HL-60 (cell line): ENCODE measurements at places on chromosomes 13 and 19.

- DNase-seq: peak; percentile 0
These were observed 55.6 kb downstream of the SPACA7 start for GRCh38 chr13:112431734-112432133.

GRCh38 chr19:28021259-28022185 lies 1191.4 kb downstream of the UQCRFS1 start:
- DNase-seq: no peak

DNA sequence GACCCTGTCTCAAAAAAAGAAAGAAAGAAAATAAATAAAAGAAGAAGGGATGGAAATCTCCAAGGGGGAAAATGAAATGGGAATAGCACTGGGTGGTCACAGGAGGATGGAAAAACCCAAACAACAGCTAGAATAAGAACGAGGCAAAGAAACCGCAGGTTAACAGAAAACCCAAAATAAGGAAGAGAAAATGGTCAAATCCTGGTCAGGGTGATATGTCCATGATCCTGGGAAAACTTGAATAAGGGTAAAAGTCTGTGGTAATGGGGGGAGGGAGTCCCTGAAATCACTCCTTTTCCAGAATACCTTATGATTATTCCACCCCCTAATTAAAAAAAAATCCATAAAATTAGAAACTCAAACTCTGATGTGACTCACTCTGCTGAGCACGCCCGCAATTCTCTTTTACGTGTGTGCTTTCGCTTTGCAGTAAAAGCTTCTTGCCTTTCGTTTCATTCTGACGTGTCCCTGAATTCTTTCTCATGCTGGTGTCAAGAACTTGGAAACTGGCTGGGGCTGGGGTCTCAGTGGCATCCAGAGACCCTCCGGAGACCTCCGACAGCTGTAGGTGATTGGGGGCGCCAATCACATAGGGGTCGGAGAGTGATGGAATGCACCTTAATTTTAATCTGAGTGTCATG lies 4.3 kb upstream of the NAXD start:
- DNase-seq: no peak

DNA sequence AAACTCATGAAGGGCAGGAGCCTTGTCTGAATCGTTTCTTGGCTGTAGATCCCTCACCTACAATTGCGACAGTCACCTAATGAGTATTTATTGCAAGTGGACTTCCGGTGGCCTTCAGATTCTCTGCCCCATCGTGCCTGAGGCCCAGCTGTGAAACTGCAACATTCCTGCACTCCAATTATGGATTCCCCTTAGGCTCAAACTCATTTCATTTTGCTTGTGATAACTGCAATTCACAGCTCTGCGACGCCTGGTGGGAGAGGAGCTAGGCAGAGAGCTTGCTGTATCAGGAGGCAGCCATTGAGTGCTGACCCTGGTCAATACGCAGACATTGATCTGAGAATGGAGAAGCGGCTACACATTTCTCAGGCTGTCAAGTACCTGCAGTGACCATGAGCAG lies 59.0 kb downstream of the CCDC70 start:
- DNase-seq: no peak

DNA sequence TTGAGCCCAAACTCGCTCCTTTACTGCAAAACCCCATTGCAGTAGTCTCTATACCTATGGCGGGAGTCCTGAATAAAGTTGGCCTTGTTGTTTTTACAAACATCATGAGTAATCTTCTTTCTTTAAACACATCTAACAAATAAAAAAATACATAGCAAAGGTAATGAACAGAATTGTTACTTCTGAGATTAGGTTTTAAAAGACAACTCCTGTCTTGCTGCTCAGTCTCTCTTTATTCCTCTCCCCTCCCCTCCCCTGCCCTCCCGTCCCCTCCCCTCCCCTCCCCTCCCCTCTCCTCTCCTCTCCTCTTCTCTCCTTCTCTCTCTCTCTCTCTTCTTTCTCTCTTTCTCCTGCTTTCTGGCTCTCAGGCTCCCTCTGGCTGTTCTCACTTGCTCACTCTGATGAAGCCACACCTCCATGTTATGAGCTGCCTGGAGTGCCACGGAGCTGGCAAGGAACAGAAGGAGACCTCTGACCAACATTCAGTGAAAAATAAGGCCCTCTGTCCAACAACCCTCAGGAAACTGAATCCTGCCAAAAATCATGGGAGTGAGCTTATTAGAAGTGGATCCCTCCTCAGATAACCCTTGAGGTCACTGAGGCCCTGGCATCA lies 300.7 kb upstream of the MIR17HG start:
- DNase-seq: no peak

DNA sequence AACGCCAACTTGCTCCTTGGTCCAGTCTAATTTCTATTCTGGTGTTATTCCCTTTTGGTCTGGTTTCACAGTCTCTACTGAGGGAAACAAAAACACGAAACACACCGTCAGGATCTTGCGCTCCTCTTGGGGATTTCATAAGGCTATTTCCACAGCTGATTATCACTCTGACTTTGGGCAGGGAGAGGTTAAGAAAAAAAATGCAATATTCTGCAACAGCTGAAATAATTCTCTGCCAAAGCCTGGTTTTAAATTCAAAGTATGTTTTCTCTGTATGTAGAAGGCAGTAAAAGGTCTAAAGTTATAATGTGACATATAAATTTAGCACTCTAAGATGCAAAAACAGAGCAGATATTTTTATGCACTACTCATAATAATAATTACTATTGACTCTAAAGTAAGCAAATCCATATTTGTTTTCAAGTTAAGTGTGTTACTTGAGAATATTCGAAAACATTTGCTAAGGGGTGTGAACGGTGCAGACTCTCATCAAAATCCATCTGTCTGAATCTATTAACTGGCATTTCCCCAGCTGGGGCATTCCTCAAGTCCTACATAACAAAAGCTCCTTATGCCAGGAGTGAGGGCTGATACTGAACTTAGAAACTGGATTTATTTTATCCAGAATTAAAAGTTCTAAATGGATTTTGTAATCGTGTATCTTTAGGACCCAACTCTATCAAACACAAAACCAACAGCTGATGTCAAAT lies 38.4 kb upstream of the STARD13 start:
- DNase-seq: no peak

DNA sequence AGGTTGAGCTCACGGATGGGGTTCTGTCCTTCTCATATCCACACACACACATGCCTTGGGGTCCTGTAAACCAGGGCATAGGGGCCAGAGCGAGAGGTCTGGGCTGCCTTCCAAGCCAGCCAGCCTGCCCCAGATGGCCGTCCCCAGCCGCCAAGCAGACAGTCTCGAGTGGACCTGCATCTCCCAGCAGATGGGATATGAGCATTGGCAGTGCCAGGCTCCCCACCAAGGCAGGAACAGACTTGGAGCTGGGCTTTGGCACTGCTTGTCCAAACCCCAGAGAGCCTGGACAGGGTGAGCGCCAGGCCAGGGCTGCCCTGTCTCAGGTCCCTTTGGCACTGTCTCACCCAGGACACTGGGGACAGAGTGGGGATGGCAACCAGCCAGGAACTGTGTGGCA lies 130.4 kb downstream of the DPF1 start:
- DNase-seq: no peak

DNA sequence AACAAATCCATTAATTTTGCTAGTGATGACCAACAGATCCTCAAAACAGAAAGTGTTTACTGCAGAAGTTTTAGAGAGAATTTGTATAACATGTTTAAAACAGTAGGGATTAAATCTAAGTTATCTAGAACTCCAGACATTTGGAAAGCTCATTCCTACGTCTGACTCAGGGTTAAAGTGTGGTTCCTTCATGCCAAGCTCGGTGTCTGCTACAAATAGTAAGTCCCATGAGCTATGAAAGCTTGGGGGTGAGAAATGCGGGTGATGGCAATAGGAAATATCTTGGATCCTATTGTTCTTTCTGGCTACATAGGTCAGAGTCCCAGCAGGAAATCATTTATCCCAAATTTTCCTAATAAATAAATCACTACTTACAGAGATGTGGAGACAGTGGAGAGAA lies 867.1 kb downstream of the UQCRFS1 start:
- DNase-seq: no peak

DNA sequence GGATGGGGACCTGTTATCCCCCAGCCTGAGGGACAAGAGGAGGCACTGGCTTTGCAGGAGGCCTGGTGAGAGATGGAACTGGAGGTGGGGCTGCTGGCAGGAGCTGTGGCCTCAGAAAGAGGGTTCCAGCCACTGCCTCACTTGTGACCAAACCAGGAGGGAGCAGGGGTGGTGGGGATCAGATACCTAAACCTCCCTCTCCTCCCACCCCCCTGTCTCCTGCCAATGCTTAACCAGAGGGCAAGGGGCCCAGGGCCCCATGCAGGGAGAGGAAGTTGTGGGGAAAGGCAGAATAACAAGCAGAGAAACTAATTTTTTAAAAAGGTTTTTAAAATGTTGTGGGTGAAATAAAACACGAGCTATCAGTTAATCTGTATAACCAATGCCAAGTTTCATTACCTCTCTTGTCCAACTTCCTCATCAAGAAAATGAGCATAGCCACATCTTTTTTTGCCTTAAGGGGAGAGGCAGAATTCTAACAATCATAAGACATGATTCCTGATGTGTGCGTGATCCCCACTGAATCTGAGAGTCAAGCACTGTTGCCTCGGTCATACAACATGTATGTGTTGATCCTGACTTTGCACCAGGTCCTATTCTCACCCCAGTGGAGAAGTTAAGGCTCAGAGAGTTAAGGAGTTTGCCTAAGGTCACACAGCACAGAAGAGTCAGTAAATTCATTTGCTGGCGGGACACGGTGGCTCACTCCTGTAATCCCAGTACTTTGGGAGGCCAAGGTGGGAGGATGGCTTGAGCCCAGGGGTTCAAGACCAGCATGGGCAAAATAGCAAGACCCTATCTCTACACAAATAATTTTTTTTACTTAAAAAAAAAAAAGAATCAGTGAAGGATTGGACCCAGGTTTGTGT lies 12.9 kb downstream of the FXYD5 start:
- DNase-seq: no peak

DNA sequence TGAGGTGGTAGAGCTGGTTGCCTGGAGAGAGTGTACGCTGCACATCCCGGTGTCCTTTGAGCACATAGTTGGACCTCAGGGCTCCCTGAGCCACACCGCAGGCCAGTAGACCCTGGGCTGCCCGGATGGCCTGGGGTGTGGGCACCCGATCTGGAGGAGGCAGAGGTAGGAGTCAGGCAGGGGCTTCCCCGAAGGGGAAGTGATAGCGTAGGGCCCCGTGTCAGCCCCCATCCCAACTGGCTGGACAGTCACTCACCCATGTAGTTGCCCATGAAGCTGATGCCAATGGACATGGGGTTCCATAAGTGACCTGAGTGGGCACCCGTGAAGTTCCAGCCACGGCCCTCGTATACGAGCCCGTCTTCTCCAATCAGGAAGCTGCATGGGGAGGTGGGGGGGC lies 3.6 kb downstream of the PGLYRP1 start:
- DNase-seq: no peak

GRCh38 chr13:45226024-45226423 lies 25.2 kb upstream of the KCTD4 start:
- DNase-seq: no peak

- peak; percentile 32 for DNase-seq
These were observed 12.1 kb upstream of the KLK14 start for GRCh38 chr19:51094696-51095279.

DNA sequence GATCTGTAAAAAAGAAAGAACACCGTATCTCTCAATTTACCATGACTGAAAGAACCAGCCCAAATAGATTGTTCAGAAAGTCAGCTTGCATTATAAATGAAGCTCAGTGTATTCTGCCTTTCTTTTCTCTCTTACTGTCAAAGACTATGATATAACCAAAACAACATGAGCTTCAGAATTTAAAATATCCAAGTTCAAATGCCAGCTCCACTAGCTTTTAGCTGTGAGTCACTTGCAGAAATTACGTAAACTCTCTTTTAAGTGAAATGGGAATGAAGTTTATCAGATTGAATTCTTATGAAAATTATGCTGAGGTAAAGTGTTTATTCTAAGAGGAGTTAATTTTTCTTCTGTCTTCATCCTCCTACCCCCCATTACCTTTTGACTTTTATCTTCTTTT lies 20.0 kb upstream of the POSTN start:
- no peak for DNase-seq

- DNase-seq: no peak
These were observed 155.0 kb upstream of the SERP2 start for GRCh38 chr13:44218501-44219240.

GRCh38 chr19:33268162-33268991 lies 34.0 kb downstream of the CEBPA start:
- peak; percentile 91 for DNase-seq

DNA sequence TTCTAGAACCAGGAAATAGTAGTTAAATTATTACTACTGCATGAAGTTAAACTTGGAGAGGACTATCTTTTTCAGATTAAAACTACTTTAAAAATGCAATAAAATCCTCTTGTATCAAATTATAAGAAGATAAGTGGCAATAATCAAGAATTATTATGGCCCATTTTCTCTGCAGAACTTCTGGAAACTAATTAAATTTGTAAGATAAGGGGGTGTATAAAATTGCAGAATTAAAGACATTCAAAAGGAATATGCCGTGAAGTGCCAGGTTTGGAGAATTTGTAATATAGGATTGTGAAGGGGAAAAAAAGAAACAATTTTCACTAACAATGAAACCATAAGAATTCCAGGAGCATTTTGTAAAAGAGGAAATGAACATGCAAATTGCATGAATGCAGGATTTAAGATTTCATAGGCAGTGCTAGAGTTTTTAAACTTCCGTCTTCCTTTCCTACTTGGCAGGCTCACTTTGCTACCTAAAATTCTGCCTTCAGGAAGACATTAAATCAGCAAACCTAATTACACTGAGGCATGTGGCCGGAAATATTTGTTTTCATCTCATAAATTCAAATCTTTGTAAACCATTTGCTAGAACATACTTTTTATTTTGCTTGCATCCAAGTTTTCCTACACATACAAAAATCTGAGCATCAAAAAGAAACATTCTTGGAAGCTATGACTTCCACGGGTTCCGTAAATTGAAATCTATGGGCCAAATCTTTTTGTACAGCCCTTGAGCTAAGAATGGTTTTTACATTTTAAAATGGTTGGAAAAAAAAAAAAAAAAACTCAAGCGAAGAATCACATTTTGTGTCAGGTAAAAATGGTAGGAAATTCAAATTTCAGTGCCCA lies 166.9 kb downstream of the DCLK1 start:
- no peak for DNase-seq

DNA sequence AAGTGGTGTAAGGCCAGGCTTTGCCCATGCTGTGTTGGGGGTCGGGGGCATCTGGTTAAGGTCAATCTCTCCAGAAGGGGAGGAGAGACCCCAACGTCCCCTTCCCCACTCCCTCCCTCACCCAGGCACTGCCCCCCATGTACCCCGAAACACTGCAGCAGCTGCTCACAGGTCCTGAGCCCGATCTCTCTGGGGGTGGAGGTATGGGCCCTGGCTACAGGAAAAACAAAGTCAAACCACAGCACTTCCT lies 10.2 kb downstream of the CAPN12 start:
- DNase-seq: no peak

GRCh38 chr13:45852494-45852893 lies 941 bp upstream of the SIAH3 start:
- no peak for DNase-seq

- no peak for DNase-seq
These were observed 2.5 kb downstream of the VPS36 start for GRCh38 chr13:52447815-52448552.

GRCh38 chr13:28854657-28855056 lies 34.5 kb downstream of the MTUS2 start:
- DNase-seq: no peak
